ENCODE measurements at places on chromosomes 4 and X.
A peak's percentile ranks its signal among the peaks of the same experiment; 100 is the strongest.

DNA sequence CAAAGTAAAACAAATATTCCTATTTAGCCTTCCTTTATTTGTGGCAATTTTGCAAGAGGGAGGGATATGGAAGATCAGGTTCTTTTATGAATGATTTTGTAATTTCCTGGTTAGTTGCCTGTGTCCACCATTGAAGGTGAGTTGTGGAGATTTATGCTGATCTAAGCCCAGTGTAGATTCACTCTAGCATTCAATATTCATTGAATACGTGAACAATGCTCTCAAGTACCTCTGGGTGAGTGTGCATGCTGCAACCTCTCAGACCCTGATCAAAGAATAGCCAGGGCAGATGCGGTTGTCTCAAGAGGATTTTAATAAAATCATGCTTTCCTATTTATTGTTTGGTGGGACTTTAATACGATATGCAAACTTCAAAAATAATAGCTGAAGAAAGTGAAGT, 628.4 kb downstream of the SPRY1 start:
- no peak for DNase-seq

- no peak for DNase-seq
Measured at GRCh38 chr4:38046727-38047489, 86.7 kb downstream of the PTTG2 start.

GRCh38 chrX:14919407-14919806, 46.2 kb downstream of the MOSPD2 start:
- DNase-seq: no peak

GRCh38 chr4:6992728-6993677, 50.2 kb upstream of the TADA2B start:
- no peak for DNase-seq

- no peak for DNase-seq
Measured at GRCh38 chr4:95643627-95644026, 94.9 kb upstream of the UNC5C start.

GRCh38 chr4:186015212-186015817, 53.6 kb upstream of the TLR3 start:
- no peak for DNase-seq

- DNase-seq: no peak
Measured at GRCh38 chr4:159227984-159228383, 125.1 kb downstream of the RAPGEF2 start.

DNA sequence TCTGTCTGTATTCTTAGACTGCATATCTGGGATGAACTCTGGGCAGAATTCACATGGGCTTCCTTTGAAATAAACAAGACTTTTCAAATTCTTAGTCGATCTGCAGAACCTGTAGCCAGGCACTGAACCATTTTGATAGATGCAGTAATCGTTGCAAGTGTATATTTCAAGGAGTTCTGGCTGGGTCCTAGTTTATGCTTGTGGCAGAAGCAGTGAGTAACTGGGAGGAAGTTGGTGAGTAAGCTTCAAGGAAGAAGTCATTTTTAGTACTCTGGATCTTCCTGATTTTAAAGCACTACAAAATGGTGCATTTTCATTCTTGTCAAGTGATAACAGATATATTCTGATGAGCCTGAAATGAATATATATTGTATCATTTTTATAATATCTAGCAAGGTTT, 9.5 kb downstream of the HPRT1 start:
- no peak for DNase-seq

GRCh38 chrX:103911236-103911635, 51.2 kb upstream of the TMSB15B start:
- no peak for DNase-seq

GRCh38 chr4:121726642-121727268, 30.0 kb upstream of the ANXA5 start:
- no peak for DNase-seq

DNA sequence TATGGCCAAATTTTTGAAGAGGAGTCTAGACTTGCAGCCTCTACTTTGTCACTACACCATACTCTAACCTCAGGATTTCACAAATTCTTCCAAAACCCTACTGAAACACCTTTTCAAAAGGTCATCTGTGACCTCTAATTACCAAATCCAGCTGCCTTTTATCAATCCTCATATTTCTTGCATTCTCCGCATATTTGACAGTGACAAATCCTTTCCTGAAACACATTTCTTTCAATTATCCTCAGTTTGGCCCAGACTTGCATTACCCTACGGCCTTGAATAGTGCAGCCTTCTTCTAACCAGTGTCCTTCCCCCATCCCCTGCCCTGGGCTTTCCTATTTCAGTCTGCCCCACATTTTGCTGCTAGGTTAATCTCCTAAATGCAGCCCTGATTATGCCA, 25.5 kb downstream of the MID2 start:
- DNase-seq: no peak

GRCh38 chr4:44760142-44760898, 34.0 kb upstream of the GNPDA2 start:
- DNase-seq: no peak

DNA sequence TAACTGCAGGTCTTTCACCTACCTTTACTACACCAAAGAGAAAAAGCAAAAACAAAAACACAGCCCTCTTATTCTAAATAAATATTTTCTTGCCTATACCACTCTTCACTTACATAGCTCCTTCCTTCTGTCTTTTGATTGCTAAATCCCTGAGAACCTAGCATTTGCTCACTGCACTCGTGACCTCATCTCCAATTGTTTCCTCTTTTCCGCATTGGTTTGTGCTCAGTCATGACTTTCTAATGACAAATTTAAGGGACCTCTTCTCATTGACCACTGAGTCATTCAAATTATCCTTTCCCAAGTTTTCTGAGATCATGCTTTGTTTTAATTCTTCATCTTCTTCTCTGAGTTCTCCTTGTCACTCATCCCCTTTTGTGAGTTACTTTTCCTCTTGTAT, 1697.1 kb downstream of the STIM2 start:
- DNase-seq: no peak

GRCh38 chr4:61739887-61740286, 539.8 kb downstream of the ADGRL3 start:
- DNase-seq: no peak

- no peak for DNase-seq
Measured at GRCh38 chr4:78418406-78418805, 133.2 kb upstream of the ANXA3 start.

GRCh38 chr4:147096667-147097604, 151.3 kb upstream of the TTC29 start:
- no peak for DNase-seq

- DNase-seq: no peak
Measured at GRCh38 chrX:101252634-101253033, 33.0 kb downstream of the DRP2 start.

- DNase-seq: no peak
Measured at GRCh38 chr4:119207051-119207450, 5.5 kb upstream of the USP53 start.

GRCh38 chr4:83561381-83561780, 25.5 kb downstream of the GPAT3 start:
- DNase-seq: no peak

DNA sequence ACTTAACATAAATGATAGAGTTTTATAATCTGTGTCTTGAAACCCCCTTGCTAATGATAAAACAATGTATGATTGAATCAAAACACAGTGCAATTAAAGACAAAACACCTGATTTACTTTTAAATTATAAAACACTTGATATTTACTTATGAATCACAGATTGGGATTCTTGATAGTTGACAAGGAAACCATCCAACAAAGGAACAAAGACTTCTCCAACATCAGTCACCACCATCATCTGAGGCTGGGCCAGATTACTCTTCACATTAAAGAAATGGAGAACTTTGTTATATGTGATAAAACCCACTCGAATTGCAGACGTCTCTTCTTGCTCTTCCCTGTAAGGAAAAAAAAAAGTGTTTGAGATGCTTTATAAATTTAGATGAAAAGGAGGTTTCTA, 67.4 kb downstream of the METTL14 start:
- no peak for DNase-seq

GRCh38 chrX:48649102-48649501, 34.5 kb upstream of the WAS start:
- DNase-seq: no peak

- no peak for DNase-seq
Measured at GRCh38 chrX:114970806-114971205, 46.6 kb downstream of the IL13RA2 start.

GRCh38 chr4:123564758-123565346, 168.3 kb downstream of the SPRY1 start:
- DNase-seq: peak; percentile 8

DNA sequence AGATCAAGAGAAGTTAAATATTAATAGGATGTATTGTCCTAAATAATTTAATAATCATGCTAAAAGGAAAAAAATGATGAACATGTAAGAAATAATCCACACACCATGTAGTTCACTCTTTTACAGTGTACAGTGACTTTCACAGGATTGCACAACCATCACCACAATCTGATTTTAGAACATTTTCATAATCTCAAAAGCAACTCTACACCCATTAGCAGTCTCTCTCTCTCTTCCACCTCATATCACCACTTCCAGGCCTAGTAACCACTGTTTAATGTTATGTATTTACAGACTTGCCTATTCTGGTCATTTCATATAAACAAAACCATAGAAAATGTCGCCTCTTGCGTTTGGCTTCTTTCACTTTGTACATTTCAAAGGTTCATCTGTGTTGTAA, 153.4 kb downstream of the FSTL5 start:
- DNase-seq: no peak

GRCh38 chr4:169151671-169152070, 119.1 kb downstream of the SH3RF1 start:
- no peak for DNase-seq

DNA sequence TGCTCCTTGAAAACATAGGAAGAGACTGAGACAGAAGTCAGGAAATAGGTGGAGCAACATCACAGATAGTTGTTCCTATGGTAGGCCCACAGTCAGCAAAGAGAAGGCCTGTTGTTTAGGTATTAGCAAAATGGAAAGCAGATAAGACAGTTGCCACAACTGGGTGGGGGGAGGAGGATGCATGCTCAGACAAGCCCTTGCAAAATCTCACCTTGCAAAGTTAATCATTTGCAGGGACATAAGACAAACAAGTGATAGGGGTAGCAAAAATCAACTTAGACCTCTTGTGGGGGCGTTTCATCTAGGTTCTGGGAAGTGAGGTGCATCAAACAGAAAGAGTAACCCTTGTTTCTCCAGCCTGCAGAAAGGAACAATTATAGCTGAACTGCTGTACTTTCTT, 30.7 kb downstream of the SERPINA7 start:
- DNase-seq: no peak

DNA sequence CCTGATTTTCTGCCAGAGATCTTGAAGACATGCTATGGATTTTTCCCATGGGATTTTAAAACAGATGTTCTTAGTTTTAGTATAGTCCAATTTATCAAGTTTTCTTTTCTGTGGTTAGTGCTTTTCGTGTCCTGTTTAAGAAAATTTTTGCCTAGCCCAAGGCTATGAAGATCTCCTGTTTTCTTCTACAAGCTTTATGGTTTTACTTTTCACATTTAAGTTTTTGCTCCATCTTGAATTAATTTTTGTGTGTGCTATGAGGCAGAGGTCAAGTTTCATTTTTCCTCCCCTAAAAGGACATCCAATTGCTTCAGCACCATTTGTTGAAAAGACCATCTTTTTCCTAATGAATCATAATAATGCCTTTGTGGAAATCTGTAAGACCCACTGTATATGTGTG, 65.6 kb downstream of the POLR2B start:
- DNase-seq: no peak

GRCh38 chr4:169315530-169316343, 45.0 kb upstream of the SH3RF1 start:
- no peak for DNase-seq

DNA sequence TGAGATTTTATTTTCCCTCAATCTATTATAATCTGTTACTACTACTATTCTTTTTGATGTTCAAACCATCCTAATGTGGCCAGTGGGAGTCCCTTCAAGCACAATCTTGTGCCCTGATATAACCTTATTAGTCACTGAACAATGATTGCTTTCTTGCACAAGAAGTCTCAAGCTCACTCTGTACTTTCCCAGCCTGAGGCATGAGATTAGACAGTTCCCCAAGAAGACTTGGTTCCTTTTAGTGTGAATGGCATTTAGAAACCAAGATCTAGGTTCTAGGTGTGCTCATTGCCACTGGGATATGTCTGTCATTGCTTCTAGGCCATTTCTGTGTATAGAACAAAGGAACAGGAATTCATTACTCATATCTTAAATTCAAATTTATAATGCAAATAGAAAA, 28.0 kb upstream of the RBM41 start:
- DNase-seq: no peak

- no peak for DNase-seq
Measured at GRCh38 chr4:5784021-5784420, 73.0 kb downstream of the EVC start.

GRCh38 chrX:57821703-57822387, 88.4 kb downstream of the ZXDA start:
- DNase-seq: peak; percentile 27

DNA sequence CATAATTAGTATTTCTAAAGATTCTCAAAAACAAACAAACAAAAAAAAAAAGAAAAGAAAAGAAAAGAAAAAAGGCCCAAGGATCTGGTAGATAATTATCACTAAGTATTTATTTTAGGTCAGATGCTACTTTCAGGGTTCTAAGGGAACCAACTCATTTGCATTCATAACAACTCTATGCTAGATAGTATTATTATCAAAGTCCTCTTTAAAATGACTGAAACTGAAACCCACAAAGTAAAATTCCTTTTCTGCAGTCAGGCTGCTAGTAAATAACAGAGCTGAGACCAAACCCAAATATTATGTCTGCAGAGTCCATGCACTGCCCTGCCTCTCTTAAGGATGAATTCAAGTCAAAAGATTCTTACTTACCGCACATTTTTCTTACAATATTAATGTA, 38.3 kb upstream of the MAPK10 start:
- no peak for DNase-seq

GRCh38 chrX:118593407-118593806, 97.8 kb downstream of the DOCK11 start:
- DNase-seq: no peak

DNA sequence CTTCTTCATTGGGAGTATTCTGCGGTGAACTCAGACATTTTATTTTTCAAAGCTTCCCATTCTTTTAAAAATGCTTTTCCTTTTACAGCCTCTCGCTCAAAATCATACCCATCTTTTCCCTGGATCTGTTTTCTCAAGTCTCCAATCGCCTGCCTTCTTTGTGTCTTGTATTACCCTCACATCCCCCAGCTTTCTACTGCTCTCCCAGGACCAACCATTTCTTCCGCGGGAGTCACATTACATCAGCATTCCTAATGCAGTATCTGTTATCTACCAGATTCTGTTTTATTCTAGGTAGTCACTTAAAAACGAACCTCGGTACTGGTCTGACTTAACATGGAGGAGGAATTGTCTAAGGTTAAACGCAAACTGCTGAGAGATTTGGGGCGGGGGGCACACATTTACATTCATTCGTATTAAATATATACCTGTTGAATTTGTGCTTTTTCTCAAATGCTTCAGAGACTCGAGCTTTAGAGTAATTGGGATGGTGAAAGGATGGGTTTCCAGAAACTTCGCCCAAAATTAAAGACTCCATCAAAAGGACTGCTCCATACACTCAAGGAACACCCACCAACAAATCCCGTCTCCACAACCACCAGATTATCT, 493 bp upstream of the UCHL1 start:
- DNase-seq: no peak

DNA sequence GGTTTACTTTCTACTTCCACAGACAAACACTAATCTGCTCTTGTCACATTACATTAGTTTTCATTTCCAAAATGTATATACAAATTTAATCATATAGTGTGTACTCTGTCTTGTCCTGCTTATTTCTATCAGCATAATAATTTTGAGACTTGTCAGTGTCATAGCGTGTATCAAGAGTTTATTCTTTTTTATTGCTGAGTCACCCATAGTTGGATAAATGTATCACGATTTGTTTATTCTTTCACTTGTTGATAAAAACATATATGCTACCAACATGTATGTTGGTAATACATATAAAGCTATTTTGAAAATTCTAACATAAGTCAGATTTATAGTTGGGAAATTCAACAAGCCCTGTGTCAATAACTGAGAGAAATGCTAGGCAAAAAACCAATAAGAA, 261.2 kb downstream of the TRAM1L1 start:
- DNase-seq: no peak

Data from effector memory CD4-positive, alpha-beta T cell (primary cell).